ENCODE measurements at places on chromosomes 6 and 20.

GRCh38 chr6:135095716-135096115, 41.1 kb upstream of the HBS1L start:
- DNase-seq, result no peak

DNA sequence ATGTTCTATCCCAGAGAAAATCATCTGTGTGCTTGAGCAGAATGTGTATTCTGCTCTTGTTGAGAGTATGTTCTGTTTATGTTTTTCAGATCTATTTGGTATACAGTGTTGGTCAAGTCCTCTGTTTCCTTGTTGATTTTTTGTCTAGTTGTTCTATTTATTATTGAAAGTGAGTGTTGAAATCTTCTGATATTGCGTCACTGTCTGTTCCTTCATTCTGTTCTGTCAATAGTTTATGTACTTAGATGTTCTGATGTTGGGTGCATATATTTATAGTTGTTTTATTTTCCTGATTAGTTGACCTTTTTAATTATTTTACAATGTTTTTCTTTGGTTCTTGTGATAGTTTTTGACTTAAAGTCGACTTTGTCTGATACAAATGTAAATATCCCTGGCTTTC, 458.7 kb upstream of the HSF2 start:
- DNase-seq, result no peak

DNA sequence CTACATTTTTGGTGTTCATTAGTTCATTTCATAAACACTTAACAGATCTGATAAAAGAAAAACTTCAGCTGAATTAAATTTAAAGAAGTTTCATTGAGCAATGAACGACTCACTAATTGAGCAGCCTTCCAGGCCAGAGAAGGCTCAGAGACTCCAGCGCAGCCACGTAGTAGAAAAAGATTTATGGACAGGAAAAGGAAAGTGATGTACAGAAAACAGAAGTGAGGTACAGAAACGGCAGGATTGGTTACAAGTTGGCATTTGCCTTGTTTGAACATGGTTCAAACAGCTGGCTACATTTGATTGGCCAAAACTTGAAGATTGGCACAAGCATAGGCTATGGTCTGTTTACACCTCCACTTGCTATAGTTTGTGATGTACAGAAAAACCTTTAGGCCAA, 166.3 kb upstream of the DTNBP1 start:
- no peak for DNase-seq

DNA sequence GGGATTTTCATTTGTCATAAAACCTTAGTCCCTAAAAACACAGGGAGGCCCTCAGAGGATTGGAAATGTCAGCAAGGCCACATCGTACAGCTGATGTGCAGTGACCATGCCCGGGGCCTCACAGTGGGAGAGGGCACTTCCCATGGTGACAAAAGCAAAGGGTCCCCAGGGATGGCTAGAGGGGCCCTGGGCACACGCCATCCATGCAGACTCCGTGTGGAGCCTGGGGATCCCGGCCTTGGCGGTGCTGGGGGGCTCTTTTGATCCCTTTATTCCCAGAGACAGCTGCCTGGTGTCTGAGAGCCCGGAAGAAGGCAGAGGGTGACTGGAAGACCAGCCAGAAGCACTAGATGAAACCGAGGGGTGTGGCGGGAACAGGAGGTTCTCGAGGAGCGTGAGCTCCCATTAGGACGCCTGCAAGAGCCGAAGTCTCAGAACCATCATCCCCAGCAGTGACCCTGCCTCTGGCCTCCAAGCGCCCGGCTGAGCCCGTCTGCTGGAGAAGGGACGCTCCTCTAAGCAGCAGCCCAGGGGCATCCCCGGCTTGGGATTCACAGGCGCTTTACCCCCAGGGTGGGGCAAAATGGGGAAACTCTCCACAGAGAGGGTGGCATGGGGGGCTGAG, 49.1 kb upstream of the FRMD1 start:
- DNase-seq, result no peak

DNA sequence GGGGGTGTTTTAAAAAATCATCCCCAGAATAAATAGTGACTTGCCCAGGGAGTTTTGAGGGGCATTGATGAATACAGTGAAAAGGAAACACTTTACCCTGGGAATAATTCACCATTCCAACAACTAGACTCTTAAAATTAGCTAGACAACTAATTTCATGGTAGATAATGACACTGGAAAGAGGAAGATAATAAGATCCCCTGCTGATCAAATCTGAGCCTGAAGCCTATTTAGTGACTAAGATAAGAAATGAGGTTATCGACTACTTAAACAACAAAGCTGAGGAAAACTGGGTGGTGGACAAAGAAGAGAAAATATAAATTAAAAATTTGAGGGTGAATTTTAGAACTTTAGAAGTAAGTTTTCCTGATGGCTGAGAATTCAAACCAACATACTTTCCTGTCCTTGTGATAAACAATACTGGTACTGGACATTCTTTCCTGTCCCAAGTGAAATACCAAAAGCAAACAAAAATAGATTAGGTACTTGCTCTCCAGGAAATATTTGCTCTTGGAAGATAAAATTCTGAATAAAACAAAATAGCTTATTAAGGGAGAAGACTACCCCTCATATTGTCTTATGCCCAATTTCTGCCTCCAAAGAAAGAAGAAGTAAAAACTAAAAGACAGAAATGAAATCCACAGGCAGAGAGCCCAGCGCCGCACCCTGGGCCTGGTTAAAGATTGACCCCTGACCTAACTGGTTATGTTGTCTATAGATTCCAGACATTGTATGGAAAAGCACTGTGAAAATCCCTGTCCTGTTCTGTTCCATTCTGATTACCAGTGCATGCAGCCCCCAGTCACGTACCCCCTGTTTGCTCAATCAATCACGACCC, 64.0 kb upstream of the ADGRF4 start:
- DNase-seq, result no peak

Measured in activated gamma-delta T cell treated with Interleukin-2 at 50 U/mL for 16 hours (primary cell).